ENCODE measurements at places on chromosomes 2 and 18.
A peak's percentile ranks its signal among the peaks of the same experiment; 100 is the strongest.

DNA sequence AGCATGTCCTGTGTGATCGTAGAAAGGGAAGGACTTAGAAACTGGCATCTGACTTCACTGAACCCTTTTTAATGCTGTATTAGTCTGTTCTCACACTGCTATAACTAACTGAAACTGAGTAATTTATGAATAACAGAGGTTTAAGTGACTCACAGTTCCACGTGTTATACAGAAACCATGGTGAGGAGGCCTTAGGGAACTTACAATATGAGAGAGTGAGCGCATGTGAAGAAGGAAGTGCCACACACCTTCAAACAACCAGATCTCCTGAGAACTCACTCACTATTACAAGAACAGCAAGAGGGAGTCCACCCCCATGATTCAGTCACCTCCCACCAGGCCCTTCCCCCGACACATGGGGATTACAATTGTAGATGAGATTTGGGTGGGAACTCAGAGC is 811.3 kb downstream of the CPS1 start:
- DNase-seq: no peak

DNA sequence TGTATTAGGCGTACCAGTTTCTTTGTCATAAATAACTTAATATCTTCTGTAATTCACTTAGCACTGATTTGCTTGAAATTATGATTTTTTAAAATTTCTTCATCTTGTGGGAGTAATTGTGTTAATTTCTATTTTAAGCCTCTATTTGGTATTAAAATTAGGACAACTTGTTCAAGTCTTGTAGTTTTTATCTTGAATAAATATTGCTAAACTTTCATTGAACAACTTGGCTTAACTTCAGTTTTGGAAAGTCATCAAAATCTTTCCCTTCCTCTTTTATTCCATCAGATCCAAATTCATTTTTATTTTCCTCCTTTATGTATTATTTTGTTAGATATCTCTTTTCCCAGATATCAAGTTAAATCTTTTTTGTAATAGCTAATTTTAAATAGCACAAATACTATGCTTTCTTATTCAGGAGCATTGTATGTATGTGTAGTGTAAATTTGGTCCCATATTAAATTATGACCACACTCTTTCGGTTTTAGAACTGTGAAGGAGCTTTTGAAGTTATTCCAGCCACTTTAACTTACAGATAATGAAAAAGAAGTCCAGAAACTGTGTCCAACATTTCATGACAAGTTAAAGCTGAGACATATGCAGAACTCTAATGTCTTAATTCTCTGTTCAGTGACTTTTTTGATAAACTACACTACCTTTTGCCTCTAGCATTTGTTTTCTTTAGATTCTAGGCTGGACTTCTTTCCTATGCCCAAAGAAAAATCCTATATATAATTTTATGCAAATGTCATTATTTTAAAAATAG is 31.7 kb upstream of the NT5C1B start:
- DNase-seq: no peak

DNA sequence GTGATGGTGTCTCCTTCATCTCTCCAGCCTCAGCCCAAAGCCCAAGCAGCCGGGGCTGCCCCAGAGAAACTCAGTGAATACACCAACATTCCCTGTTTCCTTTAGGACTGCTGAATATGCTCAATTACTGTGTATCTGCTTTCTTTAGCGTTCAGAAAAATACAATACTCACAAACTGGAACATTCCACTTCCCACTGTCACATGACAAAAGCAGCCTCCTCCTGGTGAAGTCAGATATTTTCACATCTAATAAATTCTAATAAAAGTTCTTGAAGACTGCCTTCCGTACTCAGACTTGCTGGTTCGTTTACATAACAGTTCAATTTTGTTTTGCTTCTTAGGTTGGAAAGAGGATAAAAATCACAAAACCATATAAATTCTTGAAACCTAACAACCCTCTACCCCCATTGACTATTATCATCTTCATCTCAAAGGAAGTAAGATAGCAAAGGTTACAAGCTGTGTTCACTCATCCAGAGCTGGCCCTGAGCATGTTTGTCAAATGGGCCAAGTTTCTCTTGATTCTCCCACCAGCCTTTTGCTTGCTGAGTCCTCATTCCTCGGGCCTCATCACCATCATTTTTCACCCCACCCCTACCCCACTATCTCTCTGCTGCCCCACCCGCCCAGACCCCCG is 190.8 kb upstream of the HNRNPA3 start:
- DNase-seq: no peak

DNA sequence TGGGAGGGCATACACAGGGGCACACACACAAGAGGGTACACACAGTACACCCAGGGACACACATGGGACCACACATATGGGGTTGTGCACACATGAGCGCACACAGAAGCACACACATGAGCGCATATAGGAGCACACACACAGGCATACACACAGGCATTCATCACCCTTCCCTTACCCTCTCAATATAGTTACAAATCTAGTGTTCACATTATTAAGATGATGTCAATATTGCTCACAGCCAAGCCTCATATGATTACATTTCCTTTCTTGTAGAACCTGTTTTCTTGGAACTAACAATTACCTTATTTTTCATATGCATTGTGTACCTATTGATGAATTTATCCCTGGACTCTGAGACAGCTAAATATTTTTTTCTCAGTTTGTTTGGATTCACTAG is 156.7 kb downstream of the FHOD3 start:
- DNase-seq: no peak

- DNase-seq: no peak
Measured at GRCh38 chr18:14914121-14914520, 166.1 kb downstream of the ANKRD30B start.

- no peak for DNase-seq
Measured at GRCh38 chr2:162127422-162127821, 24.6 kb downstream of the GCG start.

- peak; percentile 67 for DNase-seq
Measured at GRCh38 chr2:207530160-207531031, 634 bp downstream of the CREB1 start.
